ENCODE measurements at places on chromosomes 16 and 17.

DNA sequence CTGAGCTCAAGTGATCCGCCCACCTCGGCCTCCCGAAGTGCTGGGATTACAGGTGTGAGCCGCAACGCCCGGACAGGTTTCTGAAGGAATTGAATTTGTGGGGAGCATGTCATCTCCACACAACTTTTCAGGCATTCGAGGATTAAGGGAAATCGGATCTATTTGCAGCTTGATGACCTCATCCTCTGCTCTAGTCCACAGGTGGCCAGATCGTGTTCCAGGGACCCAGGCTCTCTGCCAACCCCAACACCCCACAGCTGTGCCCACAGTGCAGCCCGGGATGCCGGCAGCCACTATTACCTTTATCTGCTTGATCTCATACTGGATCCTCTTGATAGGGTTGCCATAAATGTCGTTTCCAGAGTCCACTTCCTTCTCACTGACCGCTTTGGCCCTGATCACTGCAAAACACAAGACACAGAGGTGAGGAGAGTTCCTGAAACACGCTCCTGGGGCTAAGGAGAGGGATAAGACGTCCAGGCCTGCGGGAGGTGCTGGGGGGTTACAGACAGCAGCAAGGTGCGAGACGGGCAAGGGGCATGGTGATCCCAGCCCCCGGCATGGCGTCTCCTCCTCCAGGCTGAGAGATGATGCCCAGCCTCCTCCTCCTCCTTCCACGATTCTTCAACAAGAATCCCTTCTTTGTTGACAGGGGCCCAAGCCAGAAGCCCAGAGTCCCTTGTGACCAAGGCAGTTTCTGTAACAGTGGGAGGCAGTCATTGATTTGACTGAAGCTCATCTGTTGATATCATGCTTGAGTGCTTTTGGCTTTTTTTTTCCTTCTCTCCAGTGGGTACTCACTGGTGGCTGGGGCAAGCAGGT, 29.3 kb downstream of the CEP295NL start:
- no peak for DNase-seq

GRCh38 chr17:2064980-2065785, 10.3 kb downstream of the HIC1 start:
- DNase-seq: no peak

GRCh38 chr17:64356304-64356686, 34.4 kb downstream of the PECAM1 start:
- no peak for DNase-seq

- no peak for DNase-seq
These were observed 152.9 kb upstream of the C16orf82 start for GRCh38 chr16:26913851-26914250.

- DNase-seq: no peak
These were observed 4.5 kb upstream of the ADAM11 start for GRCh38 chr17:44754276-44754675.

GRCh38 chr16:23597003-23597756, 1.1 kb upstream of the NDUFAB1 start:
- no peak for DNase-seq

DNA sequence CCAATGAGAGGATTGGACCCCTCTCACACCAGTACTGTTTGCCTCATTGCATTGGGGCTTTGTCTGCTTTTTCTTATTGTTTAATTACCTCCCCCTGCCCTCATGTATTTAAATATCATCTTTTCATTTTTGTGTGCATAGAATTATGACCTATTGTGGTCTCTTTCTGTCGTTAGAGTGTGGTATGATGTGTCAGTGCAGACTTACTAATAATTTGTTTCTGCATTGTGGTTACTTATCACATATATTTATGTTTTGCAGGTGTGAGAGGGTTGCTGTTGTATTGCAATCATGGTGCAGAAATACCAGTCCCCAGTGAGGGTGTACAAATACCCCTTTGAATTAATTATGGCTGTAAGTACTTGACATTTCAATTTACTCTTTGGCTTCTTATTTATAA, 2.5 kb downstream of the SEC14L1 start:
- DNase-seq: no peak

GRCh38 chr17:80272366-80272765, 11.7 kb downstream of the RNF213 start:
- no peak for DNase-seq

GRCh38 chr17:50256826-50257618, 17.2 kb upstream of the TMEM92 start:
- DNase-seq: no peak

DNA sequence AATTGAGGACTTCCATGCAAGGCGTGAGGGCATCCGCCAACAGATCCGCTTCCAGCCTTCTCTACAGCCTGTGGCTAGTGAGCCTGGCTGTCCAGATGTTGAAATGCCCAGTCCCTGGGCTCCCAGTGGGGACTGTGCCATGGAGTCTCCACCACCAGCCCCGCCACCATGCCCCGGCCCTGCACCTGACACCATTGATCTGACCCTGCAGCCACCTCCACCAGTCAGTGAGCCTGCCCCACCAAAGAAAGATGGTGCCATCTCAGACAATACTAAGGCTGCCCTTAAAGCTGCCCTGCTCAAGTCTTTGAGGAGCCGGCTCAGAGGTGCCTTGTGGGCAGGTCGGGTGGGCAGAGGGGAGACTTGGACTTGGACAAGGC, 3.1 kb downstream of the MAPK7 start:
- DNase-seq: no peak

GRCh38 chr17:8785547-8786413, 13.4 kb downstream of the MFSD6L start:
- peak; percentile 63 for DNase-seq

- no peak for DNase-seq
These were observed 46.8 kb downstream of the FOXK2 start for GRCh38 chr17:82566129-82566960.

DNA sequence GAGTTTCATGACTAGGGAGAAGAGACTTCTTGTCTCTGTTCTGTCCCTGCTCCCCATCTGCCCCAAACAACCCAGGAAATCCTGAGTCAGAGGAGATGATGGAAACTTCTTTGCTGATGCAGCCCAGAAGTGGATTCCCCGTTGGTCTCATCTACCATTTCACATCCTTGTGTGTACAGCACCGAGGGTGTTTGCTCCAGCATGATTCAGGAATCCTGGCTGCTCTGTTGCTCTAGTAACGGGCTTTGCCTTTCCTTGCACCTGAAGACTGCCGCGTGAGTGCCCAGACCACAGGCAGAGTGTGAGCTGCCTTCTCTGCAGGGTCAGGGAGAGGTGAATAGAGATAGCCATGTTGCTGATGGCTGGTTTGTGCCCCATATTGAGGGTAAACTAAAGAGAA, 408.4 kb downstream of the CPPED1 start:
- no peak for DNase-seq

GRCh38 chr17:10843811-10844210, 5.9 kb upstream of the PIRT start:
- DNase-seq: no peak

DNA sequence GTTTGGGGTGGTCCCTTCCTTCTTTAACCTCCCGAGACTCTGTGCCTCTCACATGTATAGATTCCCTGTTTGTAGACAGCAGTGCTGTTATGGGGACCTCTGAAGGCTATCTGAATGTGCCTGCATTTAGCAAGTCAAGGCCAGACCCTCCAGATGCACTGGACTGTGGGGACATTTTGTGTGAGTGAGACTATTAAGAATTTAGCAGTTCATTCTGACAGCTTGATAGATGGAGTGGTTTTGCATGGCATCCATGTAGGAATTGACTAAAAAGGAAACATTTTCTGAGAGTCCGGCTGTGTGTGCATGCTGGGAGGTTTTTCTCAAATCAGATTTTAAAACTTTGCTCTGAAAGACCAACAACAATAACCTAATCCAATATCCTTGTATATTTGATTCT, 226.3 kb downstream of the MSI2 start:
- DNase-seq: no peak

DNA sequence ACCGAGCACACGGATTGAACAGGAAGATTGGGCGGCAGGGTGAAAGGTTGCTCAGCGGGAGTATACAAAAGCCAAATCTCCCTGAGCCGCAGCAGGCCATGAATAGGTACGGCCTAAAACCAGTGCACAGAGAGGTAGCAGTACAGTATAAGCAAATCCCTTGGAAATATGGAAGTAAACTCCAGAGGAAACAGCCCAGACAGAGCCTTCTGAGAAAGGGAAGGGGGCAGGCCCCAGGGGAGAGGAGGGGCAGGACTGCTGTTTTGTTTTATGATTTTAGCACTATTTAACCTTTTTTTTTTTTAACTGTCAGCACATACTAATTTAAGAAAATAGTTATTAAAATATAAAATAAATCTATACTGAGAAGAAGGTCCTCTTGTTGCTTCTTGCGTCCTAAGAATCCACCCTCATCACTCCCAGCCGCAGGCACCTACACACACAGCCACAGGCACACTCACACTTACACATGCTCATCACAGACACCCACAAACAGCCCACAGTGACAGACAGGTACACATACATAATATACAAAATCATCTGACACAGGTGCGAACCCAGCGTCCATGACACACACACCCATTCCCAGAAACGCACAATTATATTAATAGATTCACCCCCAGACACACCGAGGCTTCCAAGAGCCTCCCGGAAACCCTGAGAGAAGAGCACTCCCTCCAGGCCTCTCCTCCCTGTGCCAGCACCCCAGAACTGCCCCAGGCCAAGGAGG, 12.8 kb downstream of the PLXDC1 start:
- no peak for DNase-seq

GRCh38 chr16:86231321-86231995, 278.9 kb upstream of the FOXF1 start:
- DNase-seq: no peak

DNA sequence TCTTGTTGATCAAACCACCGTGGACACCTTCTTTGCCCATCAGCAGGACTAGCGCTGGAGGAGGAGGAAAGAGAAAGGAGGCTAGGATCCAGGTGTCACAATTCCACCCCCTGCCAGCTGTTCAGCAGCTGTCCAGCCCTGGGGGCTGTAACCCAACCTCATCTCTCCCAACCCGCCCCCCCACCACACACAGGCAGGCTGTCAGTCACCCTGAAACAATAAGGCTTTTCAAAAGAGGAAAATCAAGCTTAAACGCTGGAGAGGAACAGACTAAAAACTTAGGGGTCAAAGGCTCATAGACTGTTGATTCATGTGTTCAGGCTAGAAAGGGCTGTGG, 2.4 kb downstream of the PFN1 start:
- no peak for DNase-seq
